Panc1 (cell line): ENCODE measurements at places on chromosomes 4 and X.

GRCh38 chrX:39576041-39576872 is 521.5 kb downstream of the BCOR start:
- DNase-seq = no peak

GRCh38 chrX:100623001-100623400 is 13.6 kb downstream of the TSPAN6 start:
- no peak for DNase-seq

- DNase-seq = no peak
Observed at GRCh38 chr4:76007089-76007862, at the start of gene CXCL9. Gene CXCL9, minus strand, starts transcription at chr4:76007509. Its CDS starts 60 bp downstream, at chr4:76007449.

DNA sequence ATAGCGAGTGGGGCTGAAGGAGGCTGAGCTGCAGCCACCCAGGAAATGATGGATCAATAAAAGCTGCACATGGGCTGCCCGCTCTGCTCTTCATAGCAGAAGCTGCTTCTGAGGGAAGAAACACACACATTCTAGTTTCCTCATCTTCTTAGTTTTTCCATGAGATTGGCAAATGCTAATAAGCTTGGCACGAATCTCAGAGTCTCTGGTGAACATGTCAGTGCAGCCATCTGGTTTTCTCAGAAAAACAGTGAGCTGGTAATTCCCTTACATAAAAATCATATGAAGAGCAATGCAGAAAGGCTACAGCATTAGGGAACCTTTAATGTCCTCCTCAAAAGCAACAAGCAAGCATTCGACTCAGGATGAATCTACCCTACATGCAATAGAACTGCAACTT is 69.9 kb downstream of the GATB start:
- no peak for DNase-seq

DNA sequence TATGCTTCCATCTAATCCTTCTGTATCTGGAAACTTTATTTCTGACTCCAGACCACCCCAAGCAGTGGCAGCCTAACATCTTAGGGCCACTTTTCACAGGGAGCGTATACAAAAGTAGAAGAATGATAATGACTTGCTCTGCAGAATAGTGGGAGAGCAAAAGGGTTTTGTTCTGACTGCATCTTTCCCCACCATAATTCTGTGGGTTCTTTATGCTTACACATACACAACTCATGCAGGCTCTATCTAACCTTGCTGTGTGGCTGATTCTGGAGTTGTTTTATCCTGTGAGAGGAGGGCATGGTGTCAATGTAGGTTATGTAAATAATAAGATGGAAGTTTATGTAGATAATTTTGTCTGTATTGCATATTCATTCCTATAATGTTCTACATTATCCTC is 42.4 kb upstream of the NDNF start:
- no peak for DNase-seq

DNA sequence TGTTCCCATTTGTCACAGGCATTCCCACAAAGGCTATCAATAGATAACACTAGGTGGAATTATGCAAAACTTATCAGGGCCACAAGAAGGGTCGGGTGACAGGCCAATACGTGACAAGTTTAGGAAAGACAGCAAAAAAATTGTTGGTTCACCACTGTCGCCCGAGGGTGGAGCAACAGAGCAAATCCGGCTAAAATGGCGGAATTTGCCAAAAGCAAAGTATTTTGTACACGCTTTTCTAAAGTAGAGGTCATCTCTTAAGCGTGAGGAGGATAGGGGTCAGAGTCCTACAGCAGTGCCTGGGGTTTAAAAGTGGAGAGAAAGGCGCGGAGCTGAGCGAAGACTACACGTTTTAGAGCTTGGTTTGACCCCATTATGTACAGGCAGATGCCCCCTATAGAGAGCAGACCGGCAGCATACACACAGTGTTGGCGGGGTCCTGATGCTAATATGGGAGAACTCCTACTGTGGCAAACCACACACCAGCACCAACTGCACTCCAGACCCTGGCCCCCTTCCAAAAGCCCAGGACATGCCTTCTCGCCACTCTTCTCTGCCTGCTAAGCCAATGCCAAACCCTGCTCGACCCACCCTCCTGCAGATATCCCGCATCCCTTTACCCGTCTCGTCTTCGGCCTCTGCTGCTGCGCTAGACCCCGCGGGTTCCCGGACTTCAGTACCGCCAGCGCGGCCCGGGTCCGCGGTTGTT is 733 bp downstream of the CCNA2 start:
- DNase-seq = no peak

GRCh38 chr4:7371210-7371941 is 63.4 kb downstream of the PSAPL1 start:
- no peak for DNase-seq

DNA sequence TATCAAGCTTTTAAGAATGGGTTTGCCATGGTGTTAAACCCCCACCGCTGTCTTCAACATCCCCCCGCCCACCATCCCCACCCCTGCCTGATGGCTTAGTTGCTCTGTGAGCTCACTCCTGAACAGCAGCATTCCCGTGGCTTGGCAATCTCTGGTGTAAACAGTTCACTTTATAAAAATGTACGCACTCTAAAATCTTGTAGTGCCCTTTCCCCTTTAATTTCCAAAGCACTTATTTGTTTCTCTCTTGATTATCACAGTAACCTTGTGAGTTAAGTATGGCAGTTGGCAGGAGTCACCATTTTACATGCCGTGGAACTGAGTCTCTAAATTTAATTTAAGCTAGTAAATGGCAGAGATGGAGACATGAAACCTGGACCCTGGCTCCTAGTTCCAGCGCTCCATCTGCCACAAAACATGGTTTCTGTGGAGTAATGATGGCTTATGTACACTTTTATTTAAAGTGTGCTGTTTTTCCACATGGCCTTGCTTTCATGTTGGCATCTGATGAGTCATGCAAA is 123.1 kb downstream of the AFF1 start:
- DNase-seq = no peak

DNA sequence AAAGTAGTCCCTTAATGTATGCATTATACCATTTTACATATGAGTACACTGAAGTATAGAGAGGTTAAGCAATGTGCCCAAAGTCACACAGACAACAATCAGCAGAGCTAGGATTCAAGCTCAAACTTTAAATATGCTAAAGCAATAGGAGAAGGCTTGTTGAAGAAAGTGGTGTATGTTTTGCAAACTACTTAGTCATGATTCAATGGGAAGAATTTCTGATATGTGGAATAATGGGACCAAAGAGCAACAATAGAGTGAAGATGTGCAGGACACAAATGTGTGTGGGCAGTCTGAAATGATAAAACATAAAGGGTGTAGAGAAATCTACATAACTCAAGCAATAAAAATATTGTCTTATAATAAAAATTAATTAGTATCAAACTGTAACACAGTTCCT is 109.0 kb upstream of the ARSJ start:
- DNase-seq = no peak

- DNase-seq = no peak
Observed at GRCh38 chr4:19486400-19486799, 765.3 kb upstream of the SLIT2 start.
